ENCODE measurements at places on chromosomes 3 and 15.

DNA sequence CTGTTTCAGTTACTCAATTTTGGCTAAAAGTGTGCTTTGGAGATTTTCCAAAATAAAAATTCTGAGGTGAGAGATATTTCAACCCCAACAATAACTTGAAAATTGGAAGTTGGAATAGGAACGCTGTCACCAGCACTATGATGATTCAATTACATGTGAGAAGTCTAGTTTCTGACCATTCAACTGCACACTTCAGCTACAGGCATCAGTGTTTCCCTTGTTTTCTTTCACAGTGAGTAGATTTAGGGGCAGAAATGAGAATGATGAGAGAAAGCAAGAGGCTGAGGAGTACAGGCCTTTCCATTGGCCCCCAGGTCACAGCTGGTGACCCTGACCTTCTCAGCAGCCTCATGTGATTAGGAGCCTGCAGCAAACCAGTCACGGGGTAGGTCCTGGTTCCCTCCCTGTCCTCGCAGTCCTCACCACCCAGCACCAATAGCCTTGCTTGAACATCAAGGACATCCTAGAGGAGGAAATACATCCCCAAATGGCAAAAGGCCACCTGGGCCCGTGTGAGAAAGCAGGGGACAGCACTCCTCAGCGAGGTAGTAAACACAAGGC lies 10.0 kb upstream of the FILIP1L start:
- no peak for DNase-seq

- DNase-seq: no peak
Measured at GRCh38 chr3:135106445-135106844, 311.4 kb downstream of the EPHB1 start.

GRCh38 chr15:92899948-92900730 lies at the start of gene CHD2:
Gene CHD2 (plus strand): TSS chr15:92900324. CDS start chr15:92901238, 914 bp downstream.
- DNase-seq: peak; percentile 78

- DNase-seq: no peak
Measured at GRCh38 chr3:124812291-124813265, 74.6 kb downstream of the ITGB5 start.

DNA sequence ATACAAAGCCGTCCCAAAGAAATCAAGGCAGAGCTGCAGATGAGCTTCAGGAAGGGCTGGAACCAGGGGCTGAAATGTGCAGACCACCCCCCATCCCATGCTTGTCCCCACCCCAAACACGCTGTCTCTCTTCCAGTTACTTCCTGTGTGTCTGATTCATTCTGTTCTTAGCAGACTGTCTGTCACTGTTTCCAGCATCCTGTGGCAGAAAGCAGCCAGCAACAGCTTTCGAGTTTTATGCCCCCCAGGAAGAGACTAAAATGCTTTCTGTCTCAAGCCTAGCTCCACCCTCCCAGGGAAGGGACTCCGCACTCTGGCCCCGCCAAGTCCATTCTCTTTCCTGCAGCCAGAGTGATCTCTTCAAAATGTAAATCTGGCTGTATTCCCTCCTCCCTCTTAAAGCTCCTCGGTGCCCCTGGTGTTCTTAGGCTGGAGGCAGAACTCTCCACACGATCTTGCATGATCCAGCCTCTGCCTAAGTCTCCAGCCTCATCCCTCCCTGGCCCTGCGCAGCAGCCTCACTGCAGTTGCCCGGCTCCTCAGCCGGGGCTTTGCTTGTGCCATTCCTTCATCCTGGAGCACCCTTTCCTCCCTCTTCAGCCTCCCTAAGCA lies 41.5 kb downstream of the HRH1 start:
- no peak for DNase-seq

DNA sequence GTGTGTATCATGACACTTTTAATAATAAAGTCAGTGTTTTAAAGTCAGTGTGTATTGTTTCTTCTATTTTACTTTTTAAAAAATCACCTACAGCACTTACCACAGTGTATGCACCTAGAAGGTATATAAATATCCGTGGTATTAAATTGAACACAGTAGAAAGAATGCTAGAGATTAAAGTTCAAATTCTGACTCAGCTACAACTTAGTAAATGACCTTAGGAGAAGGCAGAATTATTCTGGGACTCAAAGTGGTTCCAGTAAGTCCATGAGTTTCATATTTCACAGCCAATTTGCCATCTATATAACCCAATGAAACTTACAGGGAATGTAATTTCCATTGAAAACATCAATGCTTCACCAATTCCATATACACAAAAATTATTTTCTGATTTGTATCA lies 52.7 kb upstream of the MAP4 start:
- DNase-seq: no peak

- DNase-seq: no peak
Measured at GRCh38 chr3:134253475-134254226, 3.0 kb upstream of the RYK start.

- no peak for DNase-seq
Measured at GRCh38 chr15:37015035-37015434, 85.3 kb downstream of the MEIS2 start.

GRCh38 chr15:78617076-78617475 lies 3.7 kb downstream of the CHRNA3 start:
- peak; percentile 15 for DNase-seq

DNA sequence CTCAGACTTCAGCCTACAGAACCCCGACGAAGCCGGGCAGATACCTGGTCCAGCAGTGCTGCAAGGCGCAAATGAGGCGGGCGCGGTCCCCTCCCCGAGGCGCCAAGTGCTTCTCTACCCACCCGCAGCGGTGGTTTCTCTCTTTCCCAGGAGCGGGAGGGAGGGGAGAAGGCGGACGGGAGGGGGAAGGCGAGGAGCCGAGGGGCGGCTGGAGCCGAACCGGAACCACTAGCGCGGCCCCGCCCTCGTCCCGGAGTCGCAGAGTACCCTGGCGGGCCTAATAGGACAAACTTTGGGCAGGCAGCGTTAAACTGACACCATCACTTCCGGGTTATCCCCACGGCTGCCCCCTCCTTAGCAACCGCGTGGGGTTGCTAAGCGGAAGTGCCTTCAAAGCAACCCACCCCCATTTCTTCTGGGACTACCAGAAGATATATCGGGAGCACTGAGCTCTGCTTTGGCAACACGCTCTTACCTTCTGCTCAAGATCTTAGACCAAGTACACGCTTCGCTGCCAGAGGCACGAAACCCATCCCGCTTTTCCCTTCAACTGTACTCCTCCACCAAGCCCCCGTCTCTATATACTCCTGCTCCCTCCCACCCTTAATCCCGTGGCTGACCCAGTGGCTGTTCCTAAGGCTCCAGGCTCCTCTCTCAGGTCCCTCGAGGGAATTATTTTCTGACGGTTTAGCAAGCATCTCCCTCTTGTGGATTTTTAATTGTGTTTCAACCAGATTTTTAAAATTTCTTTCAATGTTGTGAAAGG lies at the start of gene CSNK1G1:
CSNK1G1 (minus strand) TSS at position 230 of the 766 bp plus-strand sequence. CDS start 55,674 bp downstream, outside the sequence.
- DNase-seq: peak; percentile 93

GRCh38 chr15:58378241-58379085 lies 53.3 kb upstream of the LIPC start:
- no peak for DNase-seq

DNA sequence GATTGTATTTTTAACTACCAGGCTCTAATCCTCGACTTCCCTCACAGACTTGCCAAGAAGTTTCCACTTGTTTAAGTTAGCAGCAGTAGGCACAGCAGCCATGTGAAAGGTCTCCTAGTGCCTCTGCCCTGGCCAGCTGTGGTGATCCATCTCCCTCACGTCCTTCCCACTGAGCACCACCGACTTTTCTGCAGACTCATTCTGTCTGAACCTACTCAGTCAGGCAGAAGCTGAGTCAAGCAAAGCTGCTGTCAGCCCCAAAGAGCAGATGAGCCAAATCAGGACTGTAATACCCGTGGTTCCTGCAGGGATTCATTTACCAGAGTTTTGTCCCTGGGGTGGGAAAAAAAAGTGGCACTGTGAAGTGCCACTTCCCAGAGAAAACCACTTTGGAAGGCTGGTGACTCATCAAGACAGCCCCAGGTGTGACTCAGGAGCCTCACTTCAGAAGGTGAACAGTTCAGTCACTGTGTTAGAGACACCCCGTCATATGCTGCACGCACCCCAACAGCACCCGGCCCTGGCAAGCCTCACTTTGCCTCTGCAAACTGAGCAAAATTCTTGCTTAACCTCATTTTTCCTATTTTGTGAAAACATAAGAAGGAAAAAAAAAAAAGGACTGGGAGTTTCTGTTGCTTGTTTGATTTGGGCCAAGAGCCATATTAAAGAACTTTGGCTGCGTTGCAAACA lies 76.0 kb downstream of the WWTR1 start:
- no peak for DNase-seq

DNA sequence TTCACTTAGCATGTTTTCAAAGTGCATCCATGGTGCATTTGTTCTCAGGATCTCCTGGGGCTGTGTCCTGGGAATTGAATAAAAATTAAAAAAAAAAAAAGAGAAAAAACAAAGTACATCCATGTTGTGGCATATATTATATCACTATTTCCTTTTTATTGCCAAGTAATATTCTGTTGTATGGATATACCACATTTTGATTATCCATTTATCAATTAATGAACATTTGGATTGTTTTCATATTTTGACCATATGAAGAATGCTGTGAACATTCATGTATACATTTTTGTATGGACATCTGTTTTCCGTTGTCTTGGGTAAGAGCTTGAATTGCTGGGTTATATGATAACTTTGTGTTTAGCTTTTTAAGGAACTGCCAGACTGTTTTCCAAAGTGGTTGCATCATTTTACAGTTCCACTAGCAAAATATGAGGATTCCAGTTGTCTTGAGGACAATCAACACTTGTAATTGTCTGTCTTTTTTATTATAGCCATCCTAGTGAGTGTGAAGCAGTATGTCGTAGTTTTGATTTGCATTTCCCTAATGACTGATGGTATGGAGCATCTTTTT lies 44.5 kb downstream of the CTDSPL2 start:
- no peak for DNase-seq

GRCh38 chr3:58254144-58254543 lies 16.6 kb downstream of the ABHD6 start:
- DNase-seq: no peak

DNA sequence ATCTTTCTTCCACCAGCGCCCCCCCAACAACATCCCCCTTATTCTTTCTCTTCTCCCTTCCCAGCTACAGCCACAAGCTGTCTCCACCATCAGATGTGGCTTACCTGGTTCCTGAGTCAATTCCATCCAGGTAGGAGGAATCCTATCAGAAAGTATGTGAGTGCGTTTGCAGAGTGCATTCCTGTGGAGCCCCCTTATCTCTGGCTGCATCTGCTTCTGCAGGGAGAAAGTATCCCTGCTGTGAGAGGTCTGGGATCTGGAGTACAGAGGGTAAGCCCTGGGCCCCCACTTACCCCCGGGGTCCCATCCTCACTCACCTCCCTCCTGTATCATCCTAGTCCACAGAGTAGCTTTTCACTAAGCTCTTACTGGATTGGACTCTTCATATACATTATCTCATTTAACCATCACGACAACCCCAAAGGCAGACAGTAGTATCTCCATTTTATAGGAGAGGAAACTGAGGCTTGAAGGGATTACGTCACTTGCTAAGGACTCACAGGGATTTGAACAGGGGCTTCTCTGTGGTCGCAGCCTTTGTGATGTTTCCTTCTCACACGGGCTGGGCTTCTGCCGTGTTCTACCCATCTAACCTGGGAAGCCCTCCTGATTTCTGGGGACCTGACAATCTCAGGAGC lies 22.2 kb upstream of the MAGEF1 start:
- DNase-seq: no peak

- DNase-seq: no peak
Measured at GRCh38 chr15:64696481-64696880, 78.9 kb downstream of the RBPMS2 start.

GRCh38 chr3:43755516-43756200 lies 64.9 kb downstream of the ABHD5 start:
- no peak for DNase-seq

DNA sequence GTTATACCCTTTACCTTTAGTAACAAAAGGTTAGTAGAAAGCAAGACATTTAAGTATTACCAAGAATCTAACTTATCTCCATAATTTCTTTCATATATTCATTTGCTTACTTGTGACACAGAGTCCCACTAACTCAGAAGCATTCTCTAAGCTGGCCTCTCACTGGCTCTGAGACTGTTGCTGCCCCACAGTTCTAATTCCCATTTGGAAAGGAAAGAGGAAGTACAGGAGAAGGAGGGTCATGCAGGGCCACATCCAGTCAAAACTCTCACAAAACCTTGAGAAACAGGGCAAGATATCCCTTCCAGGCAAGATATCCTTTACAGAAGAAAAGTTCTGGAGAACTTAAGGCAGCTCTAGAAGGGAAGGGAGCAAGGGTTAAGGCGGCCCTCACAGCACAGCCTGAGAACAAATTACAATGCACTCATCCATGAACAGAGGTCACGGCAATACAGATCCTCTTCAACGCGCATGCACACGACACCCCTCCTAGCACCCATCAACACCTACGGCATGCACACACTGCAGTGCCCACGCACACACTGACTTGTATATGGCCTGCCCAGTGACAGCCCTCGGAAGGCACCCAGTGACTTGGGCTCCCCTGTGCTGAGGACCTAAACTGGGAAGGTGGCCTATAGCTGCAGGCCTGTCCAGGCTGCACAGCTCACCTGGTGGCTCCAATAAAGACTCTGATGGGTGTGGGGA lies 13.0 kb upstream of the MYO5C start:
- DNase-seq: no peak

- no peak for DNase-seq
Measured at GRCh38 chr3:57004229-57004628, 56.2 kb upstream of the SPATA12 start.

DNA sequence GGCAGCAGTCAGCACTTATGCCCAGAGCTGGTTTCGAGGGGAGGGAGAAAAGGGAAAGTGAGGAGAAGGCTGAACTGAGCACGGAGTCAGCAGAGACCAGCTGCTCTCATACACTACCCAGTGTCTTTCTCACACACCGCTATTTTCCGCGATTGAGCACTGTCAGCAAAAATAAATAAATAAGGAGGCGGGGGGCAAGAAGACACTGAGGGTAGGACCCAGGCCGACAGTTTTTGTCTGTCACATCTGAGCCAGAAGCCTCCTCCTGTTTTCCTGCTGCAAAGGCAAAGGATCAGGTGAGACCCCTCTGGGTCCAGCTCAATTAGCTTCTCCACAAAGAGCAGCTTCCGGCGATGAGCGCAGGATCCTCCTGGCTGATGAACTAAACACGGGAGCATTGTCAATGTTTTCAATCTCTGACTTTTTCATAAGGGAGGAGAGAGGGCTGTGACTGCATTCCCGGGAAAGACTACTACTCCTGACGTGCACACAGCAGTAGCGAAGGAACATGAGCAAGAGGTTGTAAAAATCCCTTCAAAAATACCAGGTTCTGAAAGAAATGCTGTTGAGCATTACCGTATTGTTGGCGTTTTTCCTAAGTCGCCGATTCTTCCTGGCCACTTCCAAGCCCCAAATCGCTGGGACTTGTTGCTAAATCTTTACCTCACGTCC lies 1.3 kb downstream of the FRMD5 start:
- DNase-seq: peak; percentile 30

DNA sequence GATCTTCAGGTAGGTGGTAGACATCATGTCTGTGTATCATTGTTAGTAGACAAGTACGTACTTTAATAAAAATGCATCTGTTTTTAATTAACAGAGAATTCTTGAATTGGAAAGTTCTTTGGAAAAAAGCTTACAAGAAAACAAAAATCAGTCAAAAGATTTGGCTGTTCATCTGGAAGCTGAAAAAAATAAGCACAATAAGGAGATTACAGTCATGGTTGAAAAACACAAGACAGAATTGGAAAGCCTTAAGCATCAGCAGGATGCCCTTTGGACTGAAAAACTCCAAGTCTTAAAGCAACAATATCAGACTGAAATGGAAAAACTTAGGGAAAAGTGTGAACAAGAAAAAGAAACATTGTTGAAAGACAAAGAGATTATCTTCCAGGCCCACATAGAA lies 149.1 kb upstream of the LRRFIP2 start:
- no peak for DNase-seq

GRCh38 chr3:156576651-156577348 lies 21.9 kb upstream of the SSR3 start:
- DNase-seq: no peak

- no peak for DNase-seq
Measured at GRCh38 chr15:92273723-92274122, 120.0 kb upstream of the ST8SIA2 start.

All from D341Med (cell line).